ENCODE measurements at places on chromosomes 7 and 10. TPM values are rescaled to one million over a fixed set of nuclear protein-coding genes. Genes with fewer than 3 reads are reported as not detected.

DNA sequence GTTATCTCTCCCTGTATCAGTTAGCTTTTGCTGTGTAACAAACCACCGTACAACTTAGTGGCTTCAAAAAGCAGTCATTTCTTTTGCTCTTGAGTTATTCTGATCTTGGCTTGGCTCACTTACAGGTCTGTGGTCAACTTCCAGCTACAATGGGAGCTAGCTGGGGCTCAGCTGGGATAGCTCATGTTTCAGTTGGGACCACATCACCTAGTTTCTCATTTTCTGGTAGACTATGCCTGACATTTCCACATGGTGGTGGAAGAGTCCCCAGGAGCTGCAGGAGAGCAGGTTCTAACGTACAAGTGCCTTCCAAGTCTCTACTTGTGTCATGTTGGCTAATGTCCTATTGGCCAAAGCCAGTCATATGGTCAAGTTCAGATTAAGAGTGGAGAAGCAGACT, 25.8 kb upstream of the PIP4K2A start:
- no peak for DNase-seq

GRCh38 chr10:49129376-49129775, 4.4 kb downstream of the FAM170B start:
- DNase-seq, result no peak

- no peak for DNase-seq
Measured at GRCh38 chr10:36117231-36117630, 475.1 kb upstream of the FZD8 start.

NUTM2A gene
- total RNA-seq, result 0.47 TPM

CPA1 gene
- total RNA-seq, result not detected

LEP gene
- total RNA-seq, result not detected

DNA sequence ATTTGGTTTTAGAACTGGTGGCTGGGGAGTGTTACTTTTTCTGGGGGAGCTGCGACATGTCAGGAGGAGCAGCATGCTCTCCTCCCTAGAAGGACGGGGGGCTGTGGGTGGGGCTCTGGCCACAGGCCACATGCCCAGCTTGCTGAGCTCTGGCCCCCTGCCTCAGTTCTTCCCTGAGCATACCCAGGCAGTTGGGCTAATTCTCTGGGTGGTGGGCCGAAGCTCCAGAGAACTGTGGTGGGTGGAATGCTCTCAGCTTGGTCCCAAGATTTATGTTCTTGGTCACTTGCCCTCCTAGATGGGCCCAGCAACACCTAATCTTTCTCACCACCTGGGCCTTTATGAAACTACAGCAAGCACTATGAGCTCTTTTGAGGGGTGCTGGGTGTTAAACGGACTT, 5.1 kb upstream of the ZNF775 start:
- DNase-seq, result no peak

DNA sequence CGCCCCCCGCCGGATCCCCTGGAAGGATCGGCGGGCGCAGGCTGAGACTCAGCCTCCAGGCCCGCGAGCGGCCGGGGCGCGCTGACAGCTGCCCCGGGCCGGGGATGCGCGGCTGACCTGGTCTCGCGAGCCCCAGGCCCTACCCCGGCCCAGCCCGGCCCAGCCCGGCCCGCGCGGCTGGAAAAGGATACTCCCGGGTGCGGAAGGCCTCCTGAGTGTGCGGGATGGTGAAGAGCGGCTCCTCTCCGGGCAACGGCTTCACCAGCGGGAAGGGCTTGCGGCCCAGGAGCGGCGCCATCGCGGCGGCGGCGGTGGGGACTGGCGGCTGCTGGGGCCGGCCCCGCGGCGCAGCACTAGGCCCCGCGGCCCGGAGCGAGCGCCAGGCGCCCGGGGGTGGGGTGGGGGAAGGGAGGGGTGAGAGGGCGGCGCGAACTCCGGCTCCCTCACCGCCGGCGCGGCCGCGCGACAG, 423 bp downstream of the BAZ1B start:
- no peak for DNase-seq

SPDYE11 gene
- total RNA-seq, result not detected

AP4M1 gene
- 13.1 TPM for total RNA-seq

SSC4D gene
- total RNA-seq, result 0.37 TPM

DNA sequence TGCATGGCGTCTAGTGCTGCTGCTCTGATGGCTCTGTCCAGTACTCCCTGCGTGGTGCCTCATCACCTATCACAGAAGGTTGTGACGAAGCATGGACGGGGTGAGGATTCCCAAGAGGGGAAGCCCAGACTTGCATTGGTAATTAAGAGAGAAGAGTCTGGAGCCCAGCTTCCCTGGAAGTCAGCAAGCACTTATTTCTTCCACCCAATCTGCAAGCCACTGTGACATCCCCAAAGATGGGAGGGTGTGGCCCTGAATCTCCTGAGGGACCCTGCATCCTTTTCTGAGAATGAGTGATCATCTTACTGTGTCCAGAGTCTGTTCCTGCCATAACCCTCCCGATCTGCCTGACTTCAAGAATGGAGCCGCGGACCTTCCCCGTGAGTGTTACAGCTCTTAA, 166.7 kb downstream of the PTPN20 start:
- no peak for DNase-seq

CHAT gene
- not detected for total RNA-seq

NFE2L3 gene
- total RNA-seq, result 35.2 TPM

- DNase-seq, result no peak
Measured at GRCh38 chr10:112883360-112884178, 66.5 kb upstream of the TCF7L2 start.

GRCh38 chr7:77467408-77467807, 51.3 kb upstream of the GSAP start:
- DNase-seq, result no peak

DNA sequence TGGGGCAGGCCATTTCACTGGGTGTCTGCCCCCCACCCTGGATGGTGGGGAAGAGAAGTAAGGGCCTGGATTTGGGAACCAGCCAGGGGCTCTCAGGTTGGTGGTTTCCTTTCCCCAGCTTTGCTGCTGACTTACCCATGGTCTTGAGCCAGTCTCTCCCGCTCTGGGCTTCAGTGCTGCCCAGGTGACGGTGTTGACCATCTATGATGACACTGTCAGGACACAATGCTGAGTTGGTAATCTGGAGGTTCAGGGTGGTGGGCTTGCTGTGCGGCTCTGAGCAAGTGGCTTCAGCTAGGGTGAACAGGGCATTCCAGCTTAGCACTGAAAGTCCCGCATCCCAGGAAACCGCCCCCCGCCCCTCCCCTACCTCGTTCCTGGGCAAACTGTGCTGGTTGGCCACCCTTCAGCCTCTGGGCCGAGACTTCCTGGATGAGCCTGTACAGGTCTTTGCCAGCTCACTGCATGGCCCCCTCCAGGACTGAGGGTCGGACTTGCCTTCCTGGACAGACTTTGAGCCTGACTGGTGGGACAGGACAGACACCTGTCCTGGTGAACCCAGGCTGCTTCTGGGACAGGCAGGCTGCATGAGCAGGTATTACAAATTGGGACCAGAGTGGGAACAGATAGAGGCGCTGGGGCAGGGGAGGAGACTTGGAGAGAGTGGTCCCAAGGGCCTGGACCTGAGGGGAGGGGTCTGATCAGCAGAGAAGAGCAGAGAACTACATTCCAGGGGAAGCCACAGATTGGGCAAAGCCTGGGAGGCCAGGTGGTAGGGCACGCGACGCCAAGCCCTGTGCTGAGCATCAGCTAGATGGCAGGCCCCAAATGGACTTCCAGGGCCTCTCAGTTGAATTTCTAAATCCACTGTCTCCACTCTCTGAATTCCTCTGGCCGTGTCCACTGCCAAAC, 19.9 kb upstream of the ZMIZ1 start:
- DNase-seq, result no peak

- no peak for DNase-seq
Measured at GRCh38 chr10:31698181-31698830, 230.3 kb downstream of the ARHGAP12 start.

DNA sequence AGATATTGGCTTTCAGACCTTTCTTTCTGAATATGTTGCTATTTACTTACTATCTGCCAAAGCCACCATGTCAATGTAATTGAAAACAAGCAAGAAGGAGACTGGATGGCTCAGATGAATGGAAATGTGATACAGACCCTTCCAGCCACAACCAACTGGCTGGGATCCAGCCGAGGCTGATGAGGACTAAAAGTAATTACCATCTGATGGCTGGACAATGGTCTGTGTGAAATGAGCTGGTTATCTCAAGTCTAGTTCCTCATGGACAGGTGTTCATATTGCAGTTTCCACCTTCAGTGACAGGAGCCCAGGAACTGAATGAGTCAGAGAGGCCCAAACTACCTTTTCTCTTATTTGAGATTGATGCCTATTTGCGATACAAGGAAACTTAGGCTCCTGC, 267.5 kb downstream of the GATA3 start:
- no peak for DNase-seq

DNA sequence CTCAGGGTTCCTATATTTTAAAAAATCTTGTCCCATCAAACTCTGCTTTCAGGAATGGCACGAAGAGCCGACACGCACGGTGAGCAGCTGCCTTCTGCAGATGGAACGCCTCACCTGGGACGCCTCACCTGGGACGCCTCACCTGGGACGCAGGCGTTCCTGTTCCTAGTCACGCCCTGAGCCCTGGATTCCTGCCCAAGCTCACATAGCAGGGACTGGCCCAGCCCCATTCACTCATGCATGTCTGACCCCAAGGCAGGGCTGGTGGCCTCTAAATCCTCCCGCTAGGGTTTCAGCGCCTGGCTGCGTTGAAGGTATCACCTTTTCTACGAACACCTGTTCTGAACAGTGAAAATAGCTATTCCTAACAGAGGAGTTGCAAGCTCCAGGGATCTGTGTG, 49.8 kb downstream of the CARD11 start:
- DNase-seq, result no peak

All from activated naive CD8-positive, alpha-beta T cell treated with anti-CD3 and anti-CD28 coated beads for 36 hours (primary cell).